ENCODE measurements at places on chromosomes 16 and 17. TPM values are rescaled to one million over a fixed set of nuclear protein-coding genes. Genes with fewer than 3 reads are reported as not detected.
A peak's percentile ranks its signal among the peaks of the same experiment; 100 is the strongest.

- DNase-seq, result peak; percentile 41
Observed at GRCh38 chr16:67847064-67847861, at the start of gene CENPT. TSS of gene CENPT (minus strand) at chr16:67847693. CDS start at chr16:67833859, 13,834 bp downstream.

DNA sequence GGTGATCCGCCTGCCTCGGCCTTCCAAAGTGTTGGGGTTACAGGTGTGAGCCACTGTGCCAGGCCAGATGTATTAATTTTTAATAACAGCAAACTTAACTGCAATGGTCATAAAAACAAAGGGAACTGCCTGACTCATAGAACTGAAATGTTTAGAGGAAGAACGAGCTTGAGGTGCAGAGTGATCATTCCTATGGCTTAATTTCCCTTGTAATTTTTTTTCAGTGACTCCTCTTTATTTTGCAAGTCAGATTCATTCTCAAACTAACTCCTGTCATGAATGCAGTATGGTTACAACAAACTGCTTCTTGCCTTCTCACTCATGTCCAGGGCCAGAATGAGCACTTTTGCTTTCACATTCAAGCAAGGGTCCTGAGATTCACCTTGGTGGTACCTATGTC, 231.3 kb downstream of the HAPSTR1 start:
- no peak for DNase-seq

DNA sequence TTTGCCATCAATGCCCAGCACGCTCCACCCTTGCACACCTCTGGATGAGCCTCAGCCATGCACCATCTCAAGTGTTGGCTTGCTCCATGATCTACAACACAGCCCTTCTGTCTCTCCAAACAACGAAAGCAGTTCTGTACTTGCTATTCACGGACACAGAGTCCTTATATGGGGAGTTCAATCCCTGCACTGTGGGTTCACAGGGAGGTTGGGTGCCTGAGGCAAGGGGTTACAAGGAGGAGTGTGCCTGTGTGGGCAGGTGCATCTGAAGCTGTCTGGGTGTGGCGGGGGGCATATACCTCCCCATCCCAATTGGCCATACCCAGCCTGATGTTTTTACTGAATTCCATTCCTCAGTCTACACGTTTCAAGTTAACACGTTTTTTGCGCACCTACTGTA, 5.6 kb downstream of the RUNDC3A start:
- DNase-seq, result no peak

GRCh38 chr16:90008708-90009145, 10.5 kb downstream of the DBNDD1 start:
- DNase-seq, result no peak

GRCh38 chr16:58533751-58534470, 18.6 kb downstream of the SETD6 start:
- no peak for DNase-seq

The IST1 gene
- total RNA-seq, result 217 TPM

The KRTAP1-5 gene
- not detected for total RNA-seq

DNA sequence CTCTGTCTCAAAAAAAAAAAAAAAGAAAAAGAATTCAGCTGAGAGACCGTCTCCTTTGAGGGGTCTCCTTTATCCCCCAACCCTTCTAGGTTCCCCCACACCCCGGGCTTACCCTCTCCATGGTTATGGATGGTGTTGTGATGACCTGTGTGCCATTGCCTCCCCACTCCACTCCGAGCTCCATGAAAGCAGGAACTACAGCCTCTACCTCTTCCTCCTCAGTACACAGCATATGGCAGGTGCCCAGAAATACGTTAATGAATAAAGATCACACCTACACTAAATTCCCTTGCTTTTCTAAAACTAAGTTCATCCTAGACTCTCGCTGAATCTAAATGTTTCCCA, 17.2 kb downstream of the COPRS start:
- no peak for DNase-seq

The NOL3 gene
- total RNA-seq, result 39.7 TPM

- no peak for DNase-seq
Observed at GRCh38 chr16:621526-622105, 9.2 kb upstream of the WFIKKN1 start.
